ENCODE measurements at places on chromosomes 5 and 9. TPM values are rescaled to one million over a fixed set of nuclear protein-coding genes. Genes with fewer than 3 reads are reported as not detected.

Gene SLC31A1
- 14.0 TPM for total RNA-seq

Gene GPR151
- not detected for total RNA-seq

Gene SMARCA2
- 26.8 TPM for total RNA-seq

Gene CMBL
- 19.9 TPM for total RNA-seq

Gene ZNF658
- 2.6 TPM for total RNA-seq

Gene HRH2
- total RNA-seq, result 4.1 TPM

Gene RANBP3L
- 0.50 TPM for total RNA-seq

Data from HT1080 (cell line).